IPS DF 19.7 (cell line): ENCODE measurements at places on chromosomes 16 and 17.

- DNase-seq = no peak
These were observed 59.6 kb upstream of the ENPP7 start for GRCh38 chr17:79671085-79671694.

DNA sequence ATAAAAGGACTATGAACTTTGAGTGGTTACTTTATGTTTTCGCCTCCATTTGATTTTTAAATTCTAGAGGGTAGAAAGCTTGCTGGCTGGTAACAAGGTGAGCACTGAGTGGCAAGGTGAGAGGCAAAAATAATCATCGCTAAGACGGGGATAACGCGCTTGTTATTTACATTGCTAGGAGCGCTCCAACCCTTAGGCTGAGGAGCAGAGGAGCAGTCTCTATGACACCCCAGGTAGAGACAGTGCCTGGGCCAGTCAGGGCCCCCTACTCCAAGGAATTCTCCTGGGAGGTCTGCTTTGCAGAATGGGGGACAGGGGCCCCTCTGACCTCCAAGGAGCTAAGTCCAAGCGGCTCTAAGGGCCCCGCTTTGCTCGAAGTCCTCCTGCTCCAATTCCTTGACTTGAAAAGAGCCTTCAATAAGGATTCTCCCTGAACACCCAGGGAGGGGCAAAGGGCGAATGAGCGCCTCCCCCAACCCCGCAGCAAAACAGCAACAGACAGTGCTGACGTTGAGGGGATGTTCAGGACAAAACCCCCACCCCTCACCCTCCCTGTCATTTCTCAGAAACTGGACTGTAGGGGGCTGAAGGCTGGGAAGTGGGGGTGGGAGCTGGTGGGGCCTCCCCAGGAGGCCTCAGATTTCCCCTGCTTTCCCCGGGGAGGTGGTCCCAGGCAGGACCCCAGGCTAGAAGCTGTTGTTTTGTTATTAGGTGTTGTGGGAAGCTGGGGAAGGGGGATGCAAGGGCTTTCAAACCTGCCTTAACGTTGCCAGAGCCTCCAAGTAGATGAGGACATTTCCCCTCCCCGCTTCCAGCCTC, 10.2 kb upstream of the FOXF1 start:
- no peak for DNase-seq

DNA sequence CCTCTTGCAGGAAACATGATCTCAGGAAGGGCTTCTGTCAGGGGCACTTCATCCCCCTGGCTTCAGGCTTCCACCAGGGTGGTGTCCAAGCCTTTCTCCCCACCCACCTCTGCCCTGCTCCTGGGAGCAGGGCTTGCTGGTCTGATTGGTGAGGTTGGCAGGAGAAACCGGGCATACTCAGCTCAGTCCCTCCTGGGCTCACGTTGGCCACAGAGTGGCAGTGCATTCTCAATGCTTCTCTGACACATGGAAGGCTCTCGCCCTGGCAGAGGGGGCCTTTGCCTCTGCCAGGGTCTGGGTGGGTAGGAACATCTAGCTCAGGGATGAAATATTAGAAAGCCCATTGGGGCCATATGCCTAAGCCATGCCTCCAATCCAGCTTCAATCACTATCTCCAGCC, 142.8 kb downstream of the AXIN2 start:
- DNase-seq = no peak

- no peak for DNase-seq
These were observed 23.3 kb upstream of the HOXB13 start for GRCh38 chr17:48751733-48752398.

- no peak for DNase-seq
These were observed 259.7 kb downstream of the SEC14L1 start for GRCh38 chr17:77400445-77400870.

DNA sequence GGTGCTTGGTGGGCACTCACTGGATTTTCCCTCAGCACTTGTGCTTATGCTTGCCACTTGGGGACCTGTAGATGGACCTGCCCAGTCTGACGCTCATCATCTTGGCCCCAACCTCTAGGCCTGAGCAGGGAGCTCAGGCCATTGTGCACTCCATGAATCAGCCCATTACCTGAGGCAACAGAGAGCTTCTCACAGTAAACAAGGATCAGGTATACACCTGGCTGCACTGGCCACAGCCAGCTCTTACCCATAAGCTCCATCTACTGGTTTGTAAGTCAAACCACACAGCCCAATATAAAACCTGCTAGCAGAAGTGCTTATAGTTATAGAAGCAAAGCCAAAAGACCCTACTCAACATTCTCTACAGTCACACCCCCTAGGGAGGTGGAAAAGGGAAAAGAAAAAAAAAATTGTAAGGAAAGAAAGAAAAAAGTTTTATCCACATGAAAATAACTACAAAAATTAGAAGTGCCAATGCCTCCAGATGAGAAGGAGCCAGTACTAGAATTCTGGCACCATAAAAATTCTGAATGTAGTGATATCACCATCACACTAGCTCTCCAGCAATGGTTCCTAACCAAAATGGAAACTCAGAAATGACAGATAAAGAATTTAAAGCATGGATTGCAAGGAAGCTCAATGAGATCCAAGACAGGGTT, 87.8 kb upstream of the CDH5 start:
- no peak for DNase-seq

DNA sequence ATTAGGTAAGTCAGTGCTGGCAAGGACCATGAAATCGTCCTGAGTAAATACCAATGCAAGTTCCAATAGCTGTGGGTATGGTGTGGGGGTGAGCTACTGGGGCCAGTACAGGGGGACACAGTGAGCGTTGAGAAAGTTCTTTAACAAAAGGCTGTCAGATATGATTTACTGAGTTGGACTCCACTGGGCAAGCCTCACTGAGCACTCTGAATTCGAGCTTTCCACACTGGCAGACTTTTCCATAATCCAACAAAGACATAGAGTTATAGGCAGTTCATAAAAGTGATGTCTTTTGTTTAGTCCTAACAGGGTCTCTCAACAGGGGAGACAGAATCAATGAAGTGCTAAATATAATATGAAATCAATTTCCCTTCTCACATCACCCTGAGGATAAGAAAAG, 489.0 kb downstream of the KCNJ2 start:
- DNase-seq = no peak

DNA sequence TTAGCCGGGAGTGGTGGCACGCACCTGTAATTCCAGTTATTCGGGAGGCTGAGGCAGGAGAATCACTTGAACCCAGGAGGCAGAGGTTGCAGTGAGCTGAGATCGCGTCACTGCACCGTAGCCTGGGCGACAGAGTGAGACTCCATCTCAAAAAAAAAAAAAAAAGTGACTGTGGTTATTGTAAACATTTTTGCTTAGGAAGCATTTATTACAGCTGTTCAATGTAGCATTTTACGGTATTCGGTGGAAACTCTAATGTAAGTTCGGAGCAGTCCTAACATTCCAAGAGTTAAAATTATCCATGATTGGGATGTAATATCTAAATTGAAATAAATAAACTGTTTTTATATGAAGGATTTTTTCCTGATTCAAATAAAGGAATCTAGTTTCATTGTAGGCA, 254.8 kb upstream of the HSBP1 start:
- no peak for DNase-seq

DNA sequence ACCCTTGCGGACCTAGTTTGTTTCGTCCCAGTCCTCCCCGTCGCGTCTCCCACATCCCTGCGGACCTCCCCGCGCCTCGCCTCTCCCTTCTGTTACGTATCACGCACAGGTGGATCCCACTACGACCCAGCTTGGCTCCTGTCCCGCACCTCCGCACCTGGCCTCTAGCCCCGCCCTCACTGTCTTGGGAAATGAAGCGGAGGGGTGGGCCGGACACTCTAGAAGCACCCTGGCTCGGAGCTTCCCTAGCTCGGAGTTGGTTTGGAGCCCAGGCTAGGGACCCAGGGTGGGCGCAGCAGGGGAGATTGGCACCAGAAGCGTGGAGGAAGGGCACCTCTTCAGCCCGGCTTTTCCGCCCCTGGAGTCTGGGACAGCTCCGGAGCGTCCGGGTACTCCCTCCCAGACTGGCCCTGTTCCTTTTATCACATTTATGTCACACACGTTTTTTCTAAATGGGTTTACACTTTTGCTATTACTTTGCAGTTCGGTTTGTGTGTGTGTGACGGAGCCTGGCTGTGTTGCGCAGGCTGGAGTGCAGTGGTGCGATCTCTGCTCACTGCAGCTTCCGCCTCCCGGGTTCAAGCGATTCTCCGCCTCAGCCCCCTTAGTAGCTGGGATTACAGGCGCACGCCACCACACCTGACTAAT, 1.4 kb upstream of the CEMP1 start:
- DNase-seq = no peak

DNA sequence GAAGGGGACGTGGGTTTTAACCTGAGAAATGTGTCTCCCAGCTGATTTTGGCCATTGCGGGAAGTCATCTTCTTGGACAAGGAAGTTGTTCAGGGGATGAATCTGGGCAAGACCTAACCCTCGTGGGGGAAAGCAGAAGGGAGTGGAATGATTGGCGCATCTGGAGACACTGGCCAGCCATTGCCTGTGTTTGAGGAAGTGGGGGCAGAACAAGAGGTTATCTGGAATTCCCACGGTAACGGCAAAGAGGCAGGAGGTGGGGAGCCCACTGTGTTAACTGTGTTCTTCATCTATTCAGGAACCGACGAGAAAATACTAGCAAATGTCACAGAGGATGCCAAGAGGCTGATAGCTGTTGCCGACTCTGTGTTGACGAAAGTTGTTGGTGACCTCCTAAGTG, 66.9 kb downstream of the RNF213 start:
- DNase-seq = no peak

- no peak for DNase-seq
These were observed 14.1 kb downstream of the MAP3K14 start for GRCh38 chr17:45302649-45303173.

DNA sequence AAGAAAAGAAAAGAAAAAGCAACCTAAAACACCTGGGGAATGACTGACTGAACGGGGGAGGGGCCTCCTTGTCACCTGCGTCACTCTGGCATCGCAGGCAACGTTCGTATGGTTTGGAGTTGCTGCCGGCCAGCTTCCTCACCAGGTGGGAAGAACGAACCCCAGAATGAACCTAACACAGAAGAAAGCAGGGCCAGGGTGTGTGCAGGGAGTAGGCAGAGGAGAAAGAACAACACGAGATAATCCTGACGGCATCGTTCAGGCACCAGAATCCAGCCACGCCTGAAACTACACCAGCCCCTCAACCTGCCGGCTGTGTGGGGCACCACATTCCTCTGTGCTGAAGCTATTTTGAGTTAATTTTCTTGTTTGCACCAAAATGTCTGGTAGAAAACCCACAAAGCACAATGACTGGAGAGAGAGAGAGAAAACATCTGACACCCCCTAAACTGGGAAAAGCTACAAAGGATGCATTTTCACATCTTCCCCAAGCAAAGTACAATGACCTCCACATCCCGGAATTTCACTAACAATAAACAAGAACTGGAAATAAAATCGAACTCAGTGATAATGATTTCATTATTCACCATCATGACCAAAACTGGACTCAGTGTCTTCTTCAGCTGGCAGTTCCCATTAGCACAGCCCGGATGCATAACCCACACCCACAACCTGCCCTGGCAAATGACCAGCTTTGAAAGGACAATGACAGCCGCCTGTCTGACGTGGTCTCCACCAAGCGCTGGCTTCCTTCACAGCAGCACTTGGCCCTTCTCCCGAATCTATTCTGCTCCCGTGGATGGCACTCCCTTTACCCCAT, 23.6 kb downstream of the RAB40B start:
- DNase-seq = no peak

DNA sequence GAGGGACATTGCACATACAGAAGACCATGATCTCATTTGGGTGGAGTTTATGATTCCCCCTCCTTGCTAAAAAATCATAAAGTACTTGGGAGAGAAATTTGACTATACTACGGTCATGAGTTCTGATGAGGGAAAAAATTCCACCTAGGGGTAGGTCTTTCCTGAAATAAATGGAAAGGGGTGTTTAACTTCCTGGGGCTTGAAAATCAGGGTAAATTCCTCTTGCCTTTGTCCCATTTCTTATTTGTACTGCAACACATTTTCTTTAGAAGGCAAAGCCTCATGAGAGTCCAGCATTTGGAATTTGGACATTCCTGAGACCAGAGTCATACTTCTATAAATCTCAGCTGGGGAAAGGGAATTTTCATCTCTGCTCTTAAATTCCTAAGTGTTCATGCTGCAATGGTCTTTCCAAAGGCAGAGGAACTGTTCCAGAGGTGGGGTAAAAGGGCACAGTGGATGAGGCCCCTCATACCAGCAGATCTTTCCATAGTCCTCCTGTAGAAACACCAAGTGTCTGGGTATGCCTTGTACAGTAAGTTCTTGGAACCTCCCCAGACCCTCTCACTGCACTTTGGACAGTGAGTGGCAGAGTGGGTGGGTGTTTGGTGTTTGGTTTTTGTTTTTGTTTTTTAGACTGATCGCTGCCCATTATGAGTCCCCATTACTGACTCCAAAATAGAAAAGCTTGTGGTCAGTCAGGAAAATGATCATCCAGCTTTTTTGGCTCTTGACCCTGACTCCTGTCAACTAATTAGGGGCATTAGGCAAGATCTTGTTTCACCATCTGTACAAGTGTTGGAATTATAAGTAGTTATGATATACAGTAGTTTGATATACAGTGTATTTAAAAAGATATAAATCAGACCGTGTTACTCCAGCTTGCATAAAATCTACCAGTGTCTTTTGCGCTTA, 6.0 kb downstream of the LYRM1 start:
- no peak for DNase-seq

GRCh38 chr17:56624309-56624708, 30.8 kb downstream of the NOG start:
- DNase-seq = no peak

GRCh38 chr17:78398390-78398789, 19.9 kb downstream of the PGS1 start:
- DNase-seq = no peak

- DNase-seq = no peak
These were observed 4.4 kb upstream of the NXPH3 start for GRCh38 chr17:49571283-49571682.

GRCh38 chr16:85948616-85949265, 49.8 kb downstream of the IRF8 start:
- no peak for DNase-seq

DNA sequence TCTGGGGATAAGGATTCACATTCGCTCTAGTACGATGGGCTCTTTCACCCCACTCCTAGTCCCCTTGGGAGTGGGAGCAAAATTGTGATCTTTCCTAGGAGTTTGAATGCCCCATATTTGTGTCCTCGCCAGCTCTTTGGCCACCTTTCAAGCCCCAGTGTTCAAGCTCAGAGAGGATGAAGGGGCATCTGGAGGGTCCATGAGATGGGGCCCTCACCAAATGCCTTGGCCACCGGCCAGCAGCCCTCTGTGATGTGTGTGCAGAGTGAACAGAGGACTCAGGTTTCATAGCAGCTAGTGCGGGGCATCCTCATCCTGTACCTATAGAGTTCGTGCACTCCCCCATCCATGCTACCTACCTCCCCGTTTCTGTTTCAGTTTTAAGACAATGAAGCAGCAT, 140.6 kb downstream of the RAB11FIP4 start:
- no peak for DNase-seq

- no peak for DNase-seq
These were observed 61.2 kb upstream of the RBFOX1 start for GRCh38 chr16:7271486-7271885.
